Activated naive CD4-positive, alpha-beta T cell (primary cell): ENCODE measurements at places on chromosomes 1 and 21.

- DNase-seq: no peak
These were observed 37.7 kb upstream of the IGSF21 start for GRCh38 chr1:18069903-18070302.

GRCh38 chr1:6298940-6299465 is 38.1 kb upstream of the GPR153 start:
- DNase-seq: no peak

DNA sequence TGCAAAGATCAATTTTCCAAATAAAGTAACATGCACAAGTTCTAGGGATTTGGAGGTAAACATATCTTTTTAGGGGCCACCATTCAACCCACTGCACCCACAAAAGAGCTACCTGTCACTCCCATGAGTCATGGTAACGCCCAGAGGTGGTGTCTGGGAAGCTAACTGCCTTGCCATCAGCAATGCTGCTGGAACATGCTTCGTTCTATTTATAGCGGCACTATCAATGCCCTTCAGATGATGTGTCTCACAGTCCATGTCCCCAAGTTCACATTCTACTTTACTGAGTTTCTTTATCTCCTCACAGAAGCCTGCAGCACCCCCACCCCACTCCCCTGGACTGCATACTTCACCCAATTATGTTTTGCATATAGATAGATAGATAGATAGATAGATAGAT is 95.4 kb downstream of the LPAR3 start:
- DNase-seq: no peak

GRCh38 chr1:201228011-201228983 is 37.7 kb downstream of the IGFN1 start:
- DNase-seq: no peak

DNA sequence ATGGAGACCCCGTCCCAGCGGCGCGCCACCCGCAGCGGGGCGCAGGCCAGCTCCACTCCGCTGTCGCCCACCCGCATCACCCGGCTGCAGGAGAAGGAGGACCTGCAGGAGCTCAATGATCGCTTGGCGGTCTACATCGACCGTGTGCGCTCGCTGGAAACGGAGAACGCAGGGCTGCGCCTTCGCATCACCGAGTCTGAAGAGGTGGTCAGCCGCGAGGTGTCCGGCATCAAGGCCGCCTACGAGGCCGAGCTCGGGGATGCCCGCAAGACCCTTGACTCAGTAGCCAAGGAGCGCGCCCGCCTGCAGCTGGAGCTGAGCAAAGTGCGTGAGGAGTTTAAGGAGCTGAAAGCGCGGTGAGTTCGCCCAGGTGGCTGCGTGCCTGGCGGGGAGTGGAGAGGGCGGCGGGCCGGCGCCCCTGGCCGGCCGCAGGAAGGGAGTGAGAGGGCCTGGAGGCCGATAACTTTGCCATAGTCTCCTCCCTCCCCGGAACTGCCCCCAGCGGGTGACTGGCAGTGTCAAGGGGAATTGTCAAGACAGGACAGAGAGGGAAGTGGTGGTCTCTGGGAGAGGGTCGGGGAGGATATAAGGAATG is 505 bp downstream of the LMNA start:
- no peak for DNase-seq
